ENCODE measurements at places on chromosomes 1 and 21. TPM values are rescaled to one million over a fixed set of nuclear protein-coding genes. Genes with fewer than 3 reads are reported as not detected.

DNA sequence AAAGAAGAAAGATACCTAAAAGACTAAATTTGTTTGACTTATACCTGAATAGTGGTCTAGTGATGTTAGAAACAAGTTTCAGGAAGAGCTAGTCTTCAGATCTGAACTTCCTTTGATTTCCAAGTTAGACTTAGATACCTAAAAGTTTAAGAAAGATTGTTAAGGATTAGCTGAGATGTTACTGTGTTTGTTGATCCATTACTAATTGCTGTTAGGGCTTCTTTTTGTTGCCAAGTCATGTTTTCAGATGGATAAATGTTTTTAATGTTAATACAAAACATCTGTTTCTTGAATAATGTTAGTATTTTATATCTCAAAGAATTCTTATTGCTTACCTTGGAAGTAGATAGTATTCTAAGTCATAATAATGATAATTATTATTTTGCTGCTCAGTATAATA is 11.6 kb downstream of the GNAI3 start:
- H3K27ac ChIP-seq, result no peak overlapping the region
- H3K27me3 ChIP-seq, result no peaks in the 10 kb centered on the region
- H3K4me3 ChIP-seq, result no peak overlapping the region
- DNase-seq, result no peak
- H3K36me3 ChIP-seq, result no peaks in the 10 kb centered on the region

DNA sequence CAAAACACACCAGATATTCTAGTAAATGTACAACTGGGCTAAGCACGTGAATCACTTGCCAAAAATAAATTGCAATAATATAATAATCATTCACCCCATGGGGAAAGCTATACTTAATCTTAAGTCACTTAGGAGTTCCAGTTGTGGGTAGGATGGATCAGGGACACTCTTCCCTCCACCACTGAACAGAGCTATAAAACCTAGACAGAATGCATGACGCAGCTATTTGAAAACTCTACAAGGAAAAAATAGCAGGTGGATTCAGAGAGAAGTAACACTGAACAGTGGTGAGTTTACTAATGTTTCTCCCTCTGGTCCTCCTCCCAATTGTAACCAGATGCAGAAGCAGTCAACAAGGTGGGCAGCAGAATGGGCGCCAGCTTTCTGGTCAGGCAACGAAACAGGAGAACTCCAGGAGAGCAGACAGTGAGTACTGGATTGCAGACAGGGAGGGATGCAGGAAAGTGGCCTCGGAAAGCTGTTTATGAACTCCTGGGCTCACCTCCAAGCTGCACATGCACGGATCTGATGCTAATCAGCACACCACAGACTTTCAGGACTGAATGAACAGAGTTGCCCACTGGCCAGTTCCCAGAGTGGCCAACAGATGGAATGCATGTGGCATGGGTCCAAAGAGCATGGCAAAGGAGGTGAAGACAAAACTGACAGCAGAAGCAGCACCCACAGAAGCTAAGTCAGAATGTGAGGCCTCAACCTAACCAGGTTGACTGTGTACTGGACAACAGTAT is 41.4 kb downstream of the TARBP1 start:
- no peaks in the 10 kb centered on the region for H3K4me1 ChIP-seq
- no peak overlapping the region for H3K4me3 ChIP-seq
- H3K27ac ChIP-seq, result no peak overlapping the region
- H3K27me3 ChIP-seq, result no peaks in the 10 kb centered on the region
- no peaks in the 10 kb centered on the region for H3K36me3 ChIP-seq

DNA sequence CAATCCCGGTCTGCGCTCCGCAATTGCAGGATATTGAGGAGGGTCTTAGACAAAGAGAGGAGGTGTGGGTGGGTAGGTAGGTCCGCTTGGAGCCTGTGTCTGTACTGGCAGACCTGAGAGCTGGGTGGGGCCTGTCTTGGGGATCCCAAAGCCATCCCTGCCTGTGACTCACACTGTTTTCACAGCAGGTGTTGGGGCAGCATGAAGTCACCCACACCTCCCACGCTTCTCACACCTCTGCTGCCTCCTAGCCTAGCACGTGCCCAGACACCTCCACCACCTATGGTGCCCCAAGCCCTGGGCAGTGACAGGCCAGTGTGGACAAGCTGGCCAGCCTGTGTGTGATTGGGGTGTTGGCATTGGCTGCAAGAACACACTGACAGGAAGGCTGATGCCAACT is 65.7 kb upstream of the ECE1 start:
- H3K27me3 ChIP-seq, result no peaks in the 10 kb centered on the region
- no peaks in the 10 kb centered on the region for H3K36me3 ChIP-seq
- H3K27ac ChIP-seq, result no peak overlapping the region

SMPDL3B gene
- total RNA-seq, result 0.26 TPM

FAM72D gene
- total RNA-seq, result 0.26 TPM

SUSD4 gene
- under 0.01 TPM for total RNA-seq

DNA sequence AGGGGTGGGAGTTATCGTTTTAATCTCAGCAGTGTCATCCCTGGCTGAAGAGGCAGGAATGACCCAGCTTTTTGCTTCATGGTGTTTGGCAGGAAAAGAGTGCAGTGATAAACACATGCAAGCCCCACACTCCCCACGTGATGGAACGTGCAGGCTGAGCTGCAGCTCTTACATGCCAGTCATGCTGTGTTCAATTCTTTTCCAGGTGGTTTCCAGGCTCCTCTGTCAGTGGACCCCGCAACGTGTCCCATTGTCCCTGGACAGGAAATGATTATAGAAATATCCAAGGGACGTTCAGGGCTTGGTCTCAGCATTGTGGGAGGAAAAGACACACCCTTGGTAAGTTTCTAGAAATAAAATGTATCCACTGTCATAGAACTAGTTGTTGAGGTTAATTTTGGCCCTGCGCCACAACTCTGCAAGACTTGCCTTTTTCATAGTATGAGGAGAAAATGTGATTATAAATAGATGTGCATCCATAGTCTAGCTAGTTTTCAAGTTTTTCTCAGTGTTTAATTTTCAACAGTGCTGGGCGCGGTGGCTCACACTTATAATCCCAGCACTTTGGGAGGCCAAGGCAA is 110.2 kb upstream of the L1TD1 start:
- H3K27me3 ChIP-seq, result no peaks in the 10 kb centered on the region
- DNase-seq, result peak; percentile 4
- H3K4me1 ChIP-seq, result no peaks in the 10 kb centered on the region
- H3K36me3 ChIP-seq, result no peaks in the 10 kb centered on the region
- H3K4me3 ChIP-seq, result no peak overlapping the region

DNA sequence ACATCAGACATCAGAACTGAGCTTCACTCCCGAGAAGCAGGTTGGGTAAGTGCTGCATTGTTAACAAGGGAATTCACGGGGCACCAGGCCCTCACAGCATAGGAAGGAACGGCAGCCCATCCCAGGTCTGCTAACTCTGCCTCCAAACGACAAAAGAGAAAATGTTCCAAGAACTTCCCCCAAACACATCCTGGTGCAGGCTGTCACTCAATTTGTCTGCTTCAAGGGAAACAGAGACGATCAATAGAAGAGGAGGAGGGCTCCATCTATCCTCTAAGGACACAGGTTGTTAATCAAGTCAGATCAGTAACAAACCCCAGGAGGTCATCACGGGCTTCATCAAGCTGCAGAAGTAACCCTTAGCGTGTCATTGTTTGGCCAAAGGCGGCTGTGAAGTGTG is 3.5 kb upstream of the TSPEAR start:
- H3K4me1 ChIP-seq, result no peaks in the 10 kb centered on the region
- H3K27me3 ChIP-seq, result peaks cover 35% of the 10 kb centered on the region
- DNase-seq, result no peak
- H3K36me3 ChIP-seq, result no peaks in the 10 kb centered on the region
- no peak overlapping the region for H3K27ac ChIP-seq

NFIA gene
- total RNA-seq, result 5.4 TPM

RPE65 gene
- total RNA-seq, result not detected

GRCh38 chr1:227913764-227914721 is 33.7 kb downstream of the WNT9A start:
- no peaks in the 10 kb centered on the region for H3K4me1 ChIP-seq
- no peak for DNase-seq
- H3K4me3 ChIP-seq, result no peak overlapping the region
- H3K27ac ChIP-seq, result no peak overlapping the region

SPATA6 gene
- total RNA-seq, result 7.4 TPM

- H3K27ac ChIP-seq, result no peak overlapping the region
- H3K4me3 ChIP-seq, result no peak overlapping the region
- H3K36me3 ChIP-seq, result no peaks in the 10 kb centered on the region
- DNase-seq, result no peak
- no peaks in the 10 kb centered on the region for H3K4me1 ChIP-seq
These were observed 1.7 kb upstream of the KRTAP11-1 start for GRCh38 chr21:30882866-30883597.

ROR1 gene
- total RNA-seq, result 10.8 TPM

SELE gene
- not detected for total RNA-seq

S100A2 gene
- 3.6 TPM for total RNA-seq

GRCh38 chr1:230314142-230314470 is 112.0 kb downstream of the PGBD5 start:
- no peak overlapping the region for H3K27ac ChIP-seq
- H3K36me3 ChIP-seq, result no peaks in the 10 kb centered on the region
- no peaks in the 10 kb centered on the region for H3K4me1 ChIP-seq
- H3K27me3 ChIP-seq, result no peaks in the 10 kb centered on the region
- no peak for DNase-seq

DNA sequence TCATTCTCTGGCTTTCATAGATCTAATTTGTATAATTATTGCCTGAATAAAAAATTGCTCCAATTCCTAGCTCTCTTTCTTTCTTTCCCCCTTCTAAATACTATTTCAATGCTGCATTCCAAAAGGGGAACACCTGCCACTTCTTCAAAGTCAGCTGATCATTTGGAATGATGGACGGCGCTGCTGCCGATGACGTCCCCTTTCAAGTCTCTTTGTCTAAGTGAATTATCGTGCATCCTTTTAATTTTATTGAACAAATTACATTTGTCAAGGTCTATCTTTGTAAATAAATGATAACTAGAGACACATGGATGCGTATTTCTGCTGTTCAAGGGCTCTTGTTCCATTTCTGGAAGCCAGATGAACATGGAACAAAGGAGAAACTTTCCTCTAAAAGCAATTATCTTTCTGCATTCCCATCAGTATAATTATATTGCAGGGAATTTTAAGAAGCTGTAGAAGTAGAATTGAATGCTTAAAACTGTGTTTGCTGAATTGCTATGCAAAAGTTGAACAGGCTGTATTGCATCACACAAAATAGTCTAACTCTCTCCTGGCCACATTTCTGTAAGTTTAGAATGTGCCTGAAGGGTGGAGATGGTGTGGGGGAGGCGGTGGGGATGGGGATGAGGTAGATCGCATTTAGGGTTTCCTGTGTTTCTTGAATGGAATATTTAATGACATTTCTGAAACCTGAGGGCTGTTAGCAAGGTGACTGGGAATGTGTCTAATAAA is 191.9 kb upstream of the LMO4 start:
- DNase-seq, result no peak
- H3K4me1 ChIP-seq, result no peaks in the 10 kb centered on the region
- H3K27me3 ChIP-seq, result peaks cover 2% of the 10 kb centered on the region
- no peaks in the 10 kb centered on the region for H3K36me3 ChIP-seq

- no peaks in the 10 kb centered on the region for H3K36me3 ChIP-seq
- peak; percentile 25 for DNase-seq
- no peak overlapping the region for H3K27ac ChIP-seq
- no peaks in the 10 kb centered on the region for H3K4me1 ChIP-seq
- no peaks in the 10 kb centered on the region for H3K27me3 ChIP-seq
These were observed 70.0 kb downstream of the LMO4 start for GRCh38 chr1:87398641-87399040.

- peaks cover 15% of the 10 kb centered on the region for H3K4me1 ChIP-seq
- no peak overlapping the region for H3K4me3 ChIP-seq
- H3K27me3 ChIP-seq, result no peaks in the 10 kb centered on the region
- peak; percentile 45 for DNase-seq
- no peak overlapping the region for H3K27ac ChIP-seq
These were observed 56.8 kb downstream of the NFIA start for GRCh38 chr1:61138921-61139774.

TMPRSS15 gene
- total RNA-seq, result not detected
